Chondrocyte (in vitro differentiated cells): ENCODE measurements at places on chromosomes 7 and 10. TPM values are rescaled to one million over a fixed set of nuclear protein-coding genes. Genes with fewer than 3 reads are reported as not detected.

The SPACDR gene
- 0.42 to 0.87 TPM in 2 of 3 replicates, not detected in the other for total RNA-seq

- H3K4me3 ChIP-seq: no peak overlapping the region
- H3K27me3 ChIP-seq: no peaks in the 10 kb centered on the region
Measured at GRCh38 chr10:119355930-119356329, 148.6 kb downstream of the GRK5 start.

- H3K4me1 ChIP-seq: peaks cover 63% of the 10 kb centered on the region
- H3K27me3 ChIP-seq: no peaks in the 10 kb centered on the region
- H3K27ac ChIP-seq: peak overlapping the region; percentile 76
- DNase-seq: no peak
Measured at GRCh38 chr7:6226194-6226799, 46.1 kb downstream of the CYTH3 start.

GRCh38 chr7:158760936-158761335, 56.3 kb upstream of the NCAPG2 start:
- DNase-seq: no peak

GRCh38 chr7:47228386-47229014, 353.4 kb downstream of the TNS3 start:
- peak overlapping the region; percentile 37 for H3K27ac ChIP-seq
- H3K27me3 ChIP-seq: no peaks in the 10 kb centered on the region
- no peak overlapping the region for H3K4me3 ChIP-seq
- DNase-seq: no peak

- no peak for DNase-seq
- peaks cover 2% of the 10 kb centered on the region for H3K36me3 ChIP-seq
- no peaks in the 10 kb centered on the region for H3K27me3 ChIP-seq
- peak overlapping the region; percentile 18 for H3K4me3 ChIP-seq
- peak overlapping the region; percentile 89 for H3K27ac ChIP-seq
- peaks cover 36% of the 10 kb centered on the region for H3K4me1 ChIP-seq
Measured at GRCh38 chr10:14450041-14450491, 119.3 kb upstream of the FRMD4A start.

- H3K27me3 ChIP-seq: peaks cover 81% of the 10 kb centered on the region
- no peak within 1 kb of the TSS for H3K27ac ChIP-seq
- H3K4me3 ChIP-seq: peak within 1 kb of the TSS; percentile 23
- peaks cover 20% of the 10 kb centered on the region for H3K4me1 ChIP-seq
- no peak for DNase-seq
- H3K36me3 ChIP-seq: peaks cover 2% of the 10 kb centered on the region
Measured at GRCh38 chr7:27242555-27243339, at the start of gene EVX1. Gene EVX1, plus strand, starts transcription at chr7:27242802. Its CDS starts 229 bp downstream, at chr7:27243031.
